COR-L47 (cell line): ENCODE measurements at places on chromosomes 12 and 14.

DNA sequence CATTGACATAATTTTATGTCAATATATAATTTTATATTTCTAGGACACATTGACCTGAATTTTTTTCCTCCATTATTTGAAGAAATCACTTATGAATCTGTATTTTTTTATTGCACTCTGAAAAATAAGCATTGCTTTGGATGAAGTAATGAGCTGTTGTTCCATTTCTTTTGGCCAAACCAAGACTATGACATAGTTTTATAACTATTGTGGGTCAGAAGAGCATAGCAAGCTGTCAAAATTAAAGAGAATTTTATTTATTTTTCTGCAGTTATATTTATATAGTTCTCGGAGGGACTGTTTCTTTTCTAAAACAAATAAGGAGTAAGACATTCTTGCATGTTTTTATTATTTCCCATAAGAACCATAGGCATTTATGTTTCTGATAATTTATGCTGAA, 8.5 kb downstream of the C12orf75 start:
- DNase-seq = no peak

DNA sequence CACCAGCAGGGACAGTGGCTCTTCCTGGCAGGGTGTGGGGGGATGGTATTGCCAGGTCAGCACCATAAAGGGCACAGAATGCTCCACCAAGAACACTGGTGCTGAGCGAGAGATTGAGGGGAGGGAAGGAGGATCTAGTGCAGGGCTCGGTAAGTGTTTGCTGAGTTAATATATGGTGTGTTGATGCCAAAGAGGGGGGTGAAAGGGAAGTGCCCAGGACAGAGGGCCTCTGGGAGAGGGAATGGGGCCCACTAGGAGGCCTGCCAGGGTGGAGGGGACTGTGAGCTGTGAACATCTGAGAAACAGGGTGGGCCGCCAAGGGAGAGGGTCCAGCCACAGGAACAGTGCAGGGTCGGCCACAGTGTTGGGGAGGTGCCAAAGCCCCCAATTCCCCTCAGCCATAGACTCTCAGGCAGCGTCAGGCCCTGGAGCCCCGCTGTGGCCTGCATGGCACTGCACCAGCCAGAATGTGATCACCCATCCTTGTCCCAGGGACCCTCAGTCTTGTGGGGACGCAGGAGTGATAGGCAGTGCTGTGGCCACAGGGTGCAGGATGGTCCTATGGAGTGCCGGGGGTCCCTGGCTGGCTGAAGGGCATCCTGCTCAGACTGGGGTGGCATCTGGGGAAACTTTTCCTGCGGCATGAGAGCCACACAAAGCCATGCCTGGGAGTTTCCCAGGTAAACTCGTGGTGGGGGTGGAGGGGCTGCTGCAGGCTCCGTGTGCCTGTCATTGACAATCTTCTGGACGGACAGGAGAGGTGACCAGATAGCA, 11.9 kb downstream of the RIN3 start:
- DNase-seq = no peak

DNA sequence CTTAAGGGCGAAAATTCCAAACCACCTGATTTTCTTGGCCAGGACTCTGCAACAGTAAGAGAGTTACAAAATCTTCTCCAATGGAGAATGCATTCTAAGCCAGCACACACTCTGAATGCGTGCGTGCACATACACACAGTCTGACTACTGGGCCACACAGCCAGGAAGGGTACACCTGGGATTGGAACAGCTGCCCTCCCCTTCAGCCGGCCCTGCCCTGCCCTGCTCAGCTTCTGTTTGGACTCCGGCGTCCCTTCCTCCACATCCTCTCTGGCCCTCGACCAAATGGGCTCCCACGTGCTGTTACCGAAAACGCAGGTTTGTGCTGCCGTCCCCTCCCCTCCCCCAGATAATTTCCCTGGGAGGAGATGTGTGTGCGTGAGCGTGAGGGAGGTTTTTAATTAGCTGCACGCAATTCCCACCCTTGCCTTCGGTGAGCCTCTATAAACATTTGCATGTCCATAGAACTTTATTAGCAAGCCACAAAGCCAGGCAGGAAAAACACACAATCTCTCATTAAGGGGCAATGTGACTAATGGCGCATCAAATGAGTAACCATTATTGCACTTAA, 43.0 kb downstream of the CCNK start:
- DNase-seq = peak; percentile 66

DNA sequence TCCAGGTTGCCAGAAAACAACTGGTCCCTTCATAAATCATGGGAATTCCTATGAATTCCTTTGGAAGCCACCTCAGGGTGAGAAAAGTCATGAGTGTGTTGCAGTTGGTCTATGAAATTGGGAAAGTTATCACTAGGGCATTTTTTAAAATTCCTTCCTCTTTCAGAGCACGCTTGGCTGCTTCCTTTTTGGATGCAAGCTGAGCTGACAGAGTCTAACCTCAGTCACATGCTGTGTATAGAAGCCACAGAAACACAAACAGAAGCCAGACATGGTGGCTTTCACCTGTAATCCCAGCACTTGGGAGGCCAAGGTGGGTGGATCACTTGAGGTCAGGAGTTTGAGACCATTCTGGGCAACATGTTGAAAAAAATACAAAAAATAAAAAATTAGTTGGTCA, 21.7 kb upstream of the HELB start:
- no peak for DNase-seq

DNA sequence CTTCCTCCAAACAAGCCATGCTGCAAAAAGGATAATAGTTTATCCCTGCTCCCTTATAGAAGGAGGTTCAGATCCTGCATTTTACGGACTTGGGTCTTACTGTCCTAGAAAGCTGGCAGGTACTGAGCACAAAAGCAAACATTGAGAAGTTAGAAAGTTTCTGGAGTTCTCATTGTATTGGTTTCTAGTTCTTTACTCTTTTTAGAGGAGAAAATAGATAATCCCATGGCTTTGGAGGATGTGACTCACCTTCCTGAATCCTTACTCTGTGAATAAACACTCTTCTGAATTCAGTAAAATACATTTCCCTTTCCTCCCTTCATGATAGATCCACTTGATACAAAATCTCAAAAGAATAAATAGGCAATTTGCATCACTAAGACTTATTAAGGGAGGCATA, 188.9 kb downstream of the NPAS3 start:
- DNase-seq = no peak

DNA sequence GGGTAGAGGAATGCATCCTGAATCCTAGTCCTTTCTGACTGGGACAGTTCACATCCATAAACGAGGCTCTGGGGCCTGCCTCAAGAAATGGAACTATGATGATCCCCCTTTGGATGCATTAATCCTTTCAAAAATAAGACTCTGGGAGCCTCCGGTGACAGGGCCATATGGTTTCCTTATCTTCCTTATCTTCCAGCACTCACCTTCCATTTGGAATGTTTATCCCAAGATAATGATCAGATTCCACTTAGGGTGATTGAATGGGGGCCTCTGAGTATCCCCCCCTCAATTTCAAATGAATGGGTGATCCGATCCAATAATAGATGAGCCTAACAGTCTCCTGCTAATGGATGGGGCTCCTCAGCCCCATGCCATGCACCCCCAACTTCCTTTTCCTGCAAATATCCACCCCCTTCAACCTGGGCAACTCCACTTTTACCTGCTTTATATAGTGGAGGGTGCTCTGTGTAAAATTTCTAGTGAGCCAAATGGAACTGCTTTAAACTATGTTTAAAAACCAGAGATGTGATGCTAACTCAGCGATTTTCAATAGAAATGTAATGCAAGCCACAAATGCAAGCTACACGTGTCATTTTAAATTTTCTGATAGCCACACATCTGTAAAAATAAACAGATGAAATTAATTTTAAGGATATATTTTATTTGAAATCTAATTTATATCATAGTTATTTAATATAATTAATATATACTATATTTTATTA, 157.8 kb downstream of the ZFP36L1 start:
- no peak for DNase-seq

- peak; percentile 95 for DNase-seq
Observed at GRCh38 chr14:99803106-99803775, 10.0 kb downstream of the EML1 start.

- DNase-seq = no peak
Observed at GRCh38 chr12:51335931-51336330, 10.5 kb downstream of the CELA1 start.

- no peak for DNase-seq
Observed at GRCh38 chr14:31660191-31660590, 99.0 kb downstream of the NUBPL start.

GRCh38 chr14:105389976-105390848, 8.1 kb upstream of the TEX22 start:
- DNase-seq = no peak

- DNase-seq = no peak
Observed at GRCh38 chr12:42234970-42235369, 3.1 kb downstream of the YAF2 start.

- DNase-seq = no peak
Observed at GRCh38 chr12:11768233-11768965, 118.9 kb downstream of the ETV6 start.

GRCh38 chr12:117884161-117884560, 84.6 kb downstream of the KSR2 start:
- no peak for DNase-seq

DNA sequence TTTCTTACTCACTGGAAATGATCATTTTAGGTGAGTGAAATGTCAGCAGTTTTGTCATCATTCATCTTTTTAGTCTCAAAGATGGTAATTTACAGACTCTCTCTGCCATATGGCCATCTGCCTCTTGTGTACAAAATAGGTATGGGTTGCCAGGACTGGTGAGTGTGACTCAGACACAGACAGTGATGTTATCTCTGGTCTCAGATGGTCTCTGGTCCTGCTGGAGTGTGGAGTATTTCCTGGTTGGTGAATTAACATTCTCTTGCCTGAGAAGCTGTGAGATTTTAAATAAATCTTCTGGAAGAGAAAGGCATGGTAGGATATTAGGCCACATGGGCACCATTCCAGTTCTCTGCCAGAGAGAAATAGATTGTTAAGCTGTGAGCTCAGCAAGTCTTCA, 207.0 kb downstream of the ATP23 start:
- DNase-seq = no peak

DNA sequence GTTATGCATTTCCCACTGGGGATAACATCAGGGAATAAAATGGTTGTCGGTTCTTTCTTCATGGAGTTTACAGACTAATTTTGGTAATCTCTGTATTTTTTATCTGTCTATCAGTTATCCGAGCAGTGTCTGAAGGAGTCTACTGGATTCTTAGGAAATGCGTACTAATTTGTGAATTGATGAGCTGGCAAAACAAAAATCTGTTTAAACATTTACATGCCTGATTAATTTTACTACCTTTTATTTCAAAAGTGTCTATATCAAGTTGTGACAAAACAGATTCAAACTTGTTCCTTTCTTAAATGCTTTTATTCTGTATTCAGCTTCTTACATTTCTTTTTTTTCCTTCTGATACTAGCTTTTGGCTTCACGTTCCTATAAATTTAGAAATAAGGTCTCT, 4.4 kb downstream of the RIMKLB start:
- no peak for DNase-seq

DNA sequence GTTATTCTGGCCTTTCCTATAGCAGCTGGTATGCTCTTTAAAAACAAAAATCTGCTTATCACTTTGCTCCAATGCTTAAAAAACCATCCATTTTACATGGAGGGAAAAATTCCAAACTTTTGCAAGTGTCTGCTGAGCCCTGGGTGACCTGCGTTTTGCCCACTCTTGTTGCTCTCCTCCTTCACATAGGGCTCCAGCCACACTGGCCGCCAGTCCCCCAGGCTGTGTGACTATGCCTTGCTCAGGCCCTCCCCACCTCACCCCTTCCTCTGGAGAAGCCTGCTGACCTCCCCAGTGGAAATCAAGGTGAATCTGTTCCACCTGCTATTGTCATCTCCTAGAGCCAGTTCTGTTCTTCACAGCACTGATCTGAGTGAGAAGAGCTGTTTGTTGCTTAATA, 126.9 kb downstream of the SLC25A47 start:
- DNase-seq = no peak

DNA sequence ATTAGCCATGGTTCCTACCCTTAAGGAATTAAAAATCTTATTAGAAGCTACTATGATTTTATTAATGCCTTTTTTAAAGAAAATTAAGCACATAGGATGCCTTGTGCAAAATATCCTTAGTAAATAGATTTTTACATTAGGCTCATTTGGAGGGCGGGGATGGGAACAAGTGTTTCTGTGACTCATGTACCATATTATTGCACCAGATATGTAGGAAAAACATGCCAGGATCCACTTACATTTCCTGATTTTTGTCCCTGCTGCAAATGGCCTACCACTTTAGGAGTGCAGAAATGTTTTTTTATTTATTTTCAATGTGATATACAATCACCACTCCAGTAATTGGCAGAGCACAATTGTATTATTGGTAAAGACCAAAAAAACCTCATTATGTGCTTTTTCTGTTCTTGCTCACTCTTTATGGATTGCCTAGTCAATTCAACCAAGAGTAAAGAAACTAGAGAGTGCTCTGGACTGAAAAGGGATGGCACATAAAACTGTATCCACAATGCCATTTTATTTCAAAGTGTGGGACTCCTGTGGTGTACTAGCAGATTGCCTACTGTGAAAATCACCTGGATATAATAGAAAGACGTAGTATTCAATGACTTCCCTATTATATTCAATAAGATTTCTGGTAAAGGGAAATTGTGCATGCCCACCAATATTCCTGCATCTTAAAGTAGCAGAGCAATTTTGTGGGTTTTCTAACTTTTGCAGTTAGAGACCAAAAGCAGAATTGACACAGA, 86.9 kb downstream of the ANO6 start:
- DNase-seq = peak; percentile 32

GRCh38 chr14:73741876-73742519, 27.8 kb upstream of the PNMA1 start:
- no peak for DNase-seq

DNA sequence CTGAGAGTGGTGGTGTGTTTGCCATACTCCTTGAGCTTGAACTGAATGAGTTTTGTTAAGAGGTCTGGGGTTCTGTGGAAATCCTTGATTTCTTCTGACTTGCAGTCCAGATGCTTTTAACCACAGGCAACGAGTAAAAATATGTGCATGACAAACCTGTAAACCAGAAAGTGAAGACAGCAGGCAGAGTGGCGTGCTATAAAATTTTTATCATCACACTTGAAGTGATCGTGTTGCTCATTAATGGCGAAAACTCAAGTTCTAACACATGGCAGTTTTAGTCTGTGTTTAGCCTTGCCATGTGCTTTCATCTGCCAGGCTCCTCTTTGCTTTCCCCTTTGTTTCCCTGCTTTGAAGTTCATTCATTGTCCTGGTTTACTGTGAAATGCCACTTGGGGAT, 28.0 kb downstream of the TXNRD1 start:
- DNase-seq = no peak
